NCI-H1930 (cell line): ENCODE measurements at places on chromosomes 2 and 18.

- no peak for DNase-seq
Observed at GRCh38 chr2:55949211-55949610, 25.6 kb upstream of the EFEMP1 start.

GRCh38 chr18:7511106-7511505 is 56.0 kb upstream of the PTPRM start:
- DNase-seq: no peak

DNA sequence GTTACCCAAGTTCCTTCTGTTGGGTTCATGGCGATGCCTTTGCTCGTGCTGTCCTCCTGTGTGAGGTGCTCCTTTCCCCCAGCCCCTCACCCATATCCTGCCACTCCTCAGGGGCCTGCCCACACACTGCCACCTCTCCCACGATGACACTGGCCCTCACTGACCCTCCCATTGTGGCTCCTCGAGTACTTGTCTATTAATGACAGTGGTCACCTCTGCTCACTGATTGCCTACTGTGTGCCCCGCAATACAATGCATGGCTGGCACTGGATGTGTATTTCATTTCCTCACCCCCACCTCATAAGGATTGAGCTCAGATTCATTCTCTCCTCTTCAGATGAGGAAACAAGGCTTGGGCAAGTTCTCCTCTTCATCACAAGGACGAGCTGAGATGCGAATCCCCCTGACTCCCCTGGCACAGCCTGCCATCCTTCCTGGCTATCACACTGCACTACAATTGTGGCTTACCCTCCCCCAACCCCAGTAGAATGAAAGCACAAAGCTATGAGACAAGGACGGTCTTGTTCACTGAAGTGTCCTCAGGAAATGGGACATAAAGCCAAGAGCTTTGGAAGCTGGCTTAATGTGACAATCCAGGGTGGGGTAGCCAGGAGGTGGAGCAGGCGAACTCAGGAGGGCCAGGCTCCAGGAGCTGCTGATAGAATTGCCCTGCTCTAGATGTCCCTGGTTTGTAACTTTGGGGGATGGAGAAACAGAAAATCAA is 93.9 kb upstream of the RAB12 start:
- DNase-seq: no peak

DNA sequence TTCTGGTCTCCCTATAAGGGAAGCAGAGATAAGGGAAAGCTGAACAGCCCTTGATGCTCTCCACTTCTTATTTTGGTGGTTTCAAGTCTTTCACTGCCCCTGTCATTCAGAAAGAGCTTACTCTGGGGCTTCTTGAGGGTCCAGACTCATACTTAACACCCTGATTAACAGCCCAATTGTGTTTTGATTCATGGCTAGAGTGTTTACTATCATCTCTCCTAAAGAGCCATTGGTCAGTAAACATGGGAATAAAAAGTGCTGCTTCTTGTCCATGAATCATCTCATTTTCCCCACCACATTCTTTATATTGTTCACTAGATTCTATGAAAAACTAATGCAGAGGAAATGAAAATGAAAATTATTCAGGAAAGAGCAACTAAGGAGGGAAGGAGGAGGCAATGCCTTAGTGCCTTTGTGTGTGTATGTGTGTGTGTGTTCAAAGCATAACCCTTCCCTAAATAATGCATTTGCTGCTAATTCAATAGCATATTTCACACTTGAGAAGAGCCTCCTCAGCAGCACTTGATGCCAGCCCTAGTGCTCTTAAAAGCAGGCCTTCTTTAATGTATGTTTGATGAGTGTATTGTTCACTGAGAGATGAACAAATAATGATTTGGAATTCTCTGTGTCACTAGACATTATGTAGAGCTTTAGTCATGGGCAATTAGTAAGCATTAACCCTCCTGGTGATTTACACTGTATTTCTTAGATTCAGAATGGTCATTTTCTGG is 63.5 kb downstream of the DCC start:
- DNase-seq: no peak

DNA sequence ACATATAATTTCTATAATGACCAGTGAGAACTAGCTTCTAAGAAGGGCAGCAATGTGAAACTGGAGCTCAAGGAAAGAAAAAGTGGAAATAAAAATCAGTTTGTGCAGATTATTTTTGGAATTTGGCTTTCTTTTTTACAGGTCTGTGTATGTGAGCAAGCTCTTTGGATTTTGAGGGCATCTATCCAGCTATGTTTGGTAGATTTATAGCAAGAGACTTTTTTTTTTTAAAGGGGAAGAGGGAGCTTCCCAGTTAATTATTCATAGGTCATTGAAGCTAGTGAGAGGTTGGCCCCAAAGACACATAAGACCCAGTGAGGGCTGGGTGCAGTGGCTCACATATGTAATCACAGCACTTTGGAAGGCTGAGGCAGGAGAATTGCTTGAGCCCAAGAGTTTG is 24.0 kb upstream of the COLEC12 start:
- no peak for DNase-seq

DNA sequence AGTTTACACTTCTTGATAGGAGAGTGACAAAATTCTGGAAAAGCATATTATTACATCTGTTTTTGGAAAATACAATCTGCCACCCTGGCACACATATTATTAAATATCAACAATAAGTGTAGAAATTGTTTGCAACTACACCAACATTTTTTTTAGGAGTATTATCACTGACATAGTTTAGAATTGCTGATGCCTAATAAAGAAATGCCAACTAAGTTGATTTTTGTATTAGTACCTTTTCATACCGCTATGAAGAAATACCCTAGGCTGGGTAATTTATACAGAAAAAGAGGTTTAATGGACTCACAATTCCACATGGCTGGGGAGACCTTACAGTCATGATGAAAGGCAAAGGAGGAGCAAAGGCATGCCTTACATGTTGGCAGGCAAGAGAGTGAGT is 35.9 kb upstream of the TFPI start:
- no peak for DNase-seq

- peak; percentile 62 for DNase-seq
Observed at GRCh38 chr2:73823916-73824523, 4.7 kb upstream of the STAMBP start.

- DNase-seq: no peak
Observed at GRCh38 chr2:101114268-101114783, 36.9 kb downstream of the TBC1D8 start.

DNA sequence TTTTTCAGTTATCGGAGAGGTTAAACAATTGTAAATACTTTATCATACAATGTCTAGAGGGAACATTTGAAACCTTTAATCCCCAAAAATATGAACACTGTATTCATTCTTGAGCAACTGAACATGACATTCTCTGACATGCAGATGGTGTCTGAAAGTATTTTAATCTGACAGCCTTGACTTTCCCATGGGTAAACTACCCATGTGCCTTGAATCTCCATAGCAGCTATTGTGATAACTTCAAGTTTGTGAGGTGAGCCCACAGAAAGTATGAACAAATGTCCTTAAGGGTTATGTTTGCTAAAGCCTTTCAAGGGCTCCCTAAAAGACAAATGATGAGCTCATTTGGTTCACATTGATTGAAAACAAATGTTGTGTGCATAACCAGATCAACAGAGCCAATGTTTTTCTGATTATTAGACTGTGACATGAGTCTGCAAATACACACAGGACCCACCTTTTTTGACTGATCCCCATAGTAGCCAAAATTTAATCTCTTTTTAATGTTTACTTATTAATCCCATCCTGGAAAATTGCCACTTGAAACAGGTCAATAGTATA is 1326.0 kb downstream of the LRP1B start:
- no peak for DNase-seq
